Naive thymus-derived CD8-positive, alpha-beta T cell (primary cell): ENCODE measurements at places on chromosomes 4 and X. TPM values are rescaled to one million over a fixed set of nuclear protein-coding genes. Genes with fewer than 3 reads are reported as not detected.

GRCh38 chrX:31521941-31522340 lies 450.1 kb upstream of the FTHL17 start:
- DNase-seq = no peak
- no peaks in the 10 kb centered on the region for H3K36me3 ChIP-seq
- no peaks in the 10 kb centered on the region for H3K27me3 ChIP-seq

Gene CDX4
- not detected for total RNA-seq

DNA sequence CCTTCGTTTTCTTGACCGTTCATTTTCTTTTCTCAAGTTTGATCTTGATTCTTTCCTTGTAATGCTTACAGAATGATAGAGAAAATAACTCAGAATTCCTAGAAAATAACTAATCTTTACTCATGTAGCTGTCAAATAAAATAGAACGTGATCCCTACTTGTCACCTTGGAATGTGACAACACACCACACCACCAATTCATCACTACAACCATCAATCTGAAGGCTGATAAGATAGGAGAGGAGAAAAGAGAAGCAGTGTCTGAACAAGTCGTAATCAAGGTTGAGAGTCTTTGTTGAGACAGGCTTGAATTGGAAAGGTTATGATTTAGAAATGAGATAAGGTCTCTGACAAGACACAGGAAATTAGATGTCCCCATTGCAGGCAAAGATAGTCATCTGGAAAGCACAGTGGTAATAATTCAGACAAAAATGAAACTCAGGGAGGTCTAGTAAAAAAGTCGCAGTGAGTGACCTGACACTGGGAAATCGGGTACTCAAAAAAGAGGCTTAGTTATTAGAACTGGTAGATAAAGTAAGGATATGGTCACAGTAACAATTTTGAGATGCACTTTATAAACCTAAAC lies 456.2 kb downstream of the FAT4 start:
- no peaks in the 10 kb centered on the region for H3K36me3 ChIP-seq
- H3K27me3 ChIP-seq = no peaks in the 10 kb centered on the region
- no peak for DNase-seq

DNA sequence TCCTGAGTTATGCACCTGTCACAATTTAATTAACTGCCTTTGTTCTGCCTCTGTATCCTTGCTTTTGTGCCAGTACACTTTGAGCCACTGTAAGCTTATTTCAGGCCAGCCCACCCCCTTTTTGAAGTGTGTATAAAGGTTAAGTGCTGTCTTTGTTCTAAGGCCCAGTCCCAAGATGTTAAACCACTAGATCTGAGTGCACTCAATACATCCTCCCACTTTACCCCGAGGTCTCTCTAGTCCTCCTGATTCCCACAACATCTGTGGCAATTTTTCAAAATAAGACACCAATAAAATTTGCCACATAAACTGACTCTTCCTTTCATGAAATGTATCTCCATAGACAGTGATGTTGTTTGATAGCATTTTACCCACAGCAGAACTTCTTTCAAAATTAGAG lies 124.1 kb upstream of the SPIN4 start:
- DNase-seq = no peak
- no peaks in the 10 kb centered on the region for H3K27me3 ChIP-seq
- no peaks in the 10 kb centered on the region for H3K4me1 ChIP-seq
- no peak overlapping the region for H3K27ac ChIP-seq

DNA sequence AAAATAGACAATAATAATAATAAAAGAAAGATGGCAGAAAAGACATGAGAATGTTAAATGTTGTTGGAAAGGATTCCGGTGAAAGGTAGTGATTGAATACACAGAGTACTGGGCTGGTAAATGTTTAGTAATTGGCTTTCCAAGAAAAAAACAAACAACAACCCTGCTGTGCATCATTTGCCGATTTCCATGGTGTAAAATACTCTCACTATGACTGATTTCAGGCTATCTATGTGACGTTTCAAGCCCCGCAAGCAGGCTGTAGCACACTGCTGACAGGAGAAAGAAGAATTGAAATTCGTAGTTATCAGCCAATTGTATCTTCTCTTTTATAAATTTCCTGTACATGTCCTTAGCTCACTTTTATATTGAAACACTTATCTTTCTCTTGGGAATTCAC lies 13.6 kb upstream of the SEPTIN6 start:
- no peaks in the 10 kb centered on the region for H3K27me3 ChIP-seq
- no peak overlapping the region for H3K27ac ChIP-seq
- no peaks in the 10 kb centered on the region for H3K4me1 ChIP-seq
- no peak for DNase-seq

Gene DIPK2B
- total RNA-seq = not detected

Gene KLHL34
- 3.8 TPM for total RNA-seq

Gene SPANXA1
- total RNA-seq = not detected

DNA sequence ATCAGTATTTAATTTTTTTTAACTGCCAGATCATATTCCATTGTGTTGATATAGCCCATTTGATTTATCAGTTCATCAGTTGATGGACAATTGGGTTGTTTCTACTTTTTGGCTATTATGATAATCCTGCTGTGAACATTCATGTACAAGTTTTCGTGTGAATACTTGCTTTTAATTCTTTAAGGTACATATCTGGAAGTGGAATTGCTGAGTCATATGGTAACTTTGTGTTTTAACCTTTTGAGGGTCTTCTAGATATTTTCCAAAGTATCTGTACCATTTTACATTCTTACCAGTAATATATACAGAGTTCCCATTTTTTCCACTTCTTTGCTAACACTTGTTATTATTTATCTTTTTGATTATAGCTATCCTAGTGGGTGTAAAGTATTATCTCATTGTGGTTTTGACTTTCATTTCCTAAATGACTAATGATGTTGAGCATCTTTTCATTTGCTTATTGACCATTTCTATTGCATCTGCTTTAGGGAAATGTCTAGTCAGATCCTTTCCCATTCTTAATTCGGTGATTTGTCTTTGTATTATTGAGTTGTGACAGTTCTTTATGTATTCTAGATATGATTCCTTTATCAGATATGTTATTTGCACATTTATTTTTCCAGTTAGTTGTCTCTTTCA lies 75.2 kb upstream of the NUDT6 start:
- H3K4me1 ChIP-seq = peaks cover 5% of the 10 kb centered on the region
- peaks cover 51% of the 10 kb centered on the region for H3K36me3 ChIP-seq
- DNase-seq = no peak
- no peak overlapping the region for H3K4me3 ChIP-seq
- H3K27me3 ChIP-seq = no peaks in the 10 kb centered on the region
- H3K27ac ChIP-seq = no peak overlapping the region

DNA sequence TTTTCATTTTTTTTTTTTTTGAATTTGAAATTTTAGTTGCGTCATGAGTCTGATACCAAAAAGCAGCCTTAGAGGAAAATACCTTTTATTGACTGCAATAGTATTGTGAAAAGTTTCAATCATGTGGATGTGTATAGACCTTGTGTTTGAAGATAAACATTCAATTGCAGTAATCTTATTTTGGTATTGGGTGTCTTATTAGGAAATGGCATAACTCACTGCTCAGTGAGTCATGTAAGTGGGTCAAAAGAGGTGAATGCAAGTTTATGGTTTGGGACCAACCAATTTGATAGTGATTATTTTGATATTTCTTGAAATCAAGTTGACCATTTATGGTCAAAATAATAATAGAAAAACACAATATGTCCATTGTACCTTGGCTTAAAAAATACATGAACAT lies 627.8 kb upstream of the SLIT2 start:
- H3K4me3 ChIP-seq = no peak overlapping the region
- H3K27ac ChIP-seq = no peak overlapping the region
- no peaks in the 10 kb centered on the region for H3K36me3 ChIP-seq
- no peaks in the 10 kb centered on the region for H3K4me1 ChIP-seq
- H3K27me3 ChIP-seq = no peaks in the 10 kb centered on the region

DNA sequence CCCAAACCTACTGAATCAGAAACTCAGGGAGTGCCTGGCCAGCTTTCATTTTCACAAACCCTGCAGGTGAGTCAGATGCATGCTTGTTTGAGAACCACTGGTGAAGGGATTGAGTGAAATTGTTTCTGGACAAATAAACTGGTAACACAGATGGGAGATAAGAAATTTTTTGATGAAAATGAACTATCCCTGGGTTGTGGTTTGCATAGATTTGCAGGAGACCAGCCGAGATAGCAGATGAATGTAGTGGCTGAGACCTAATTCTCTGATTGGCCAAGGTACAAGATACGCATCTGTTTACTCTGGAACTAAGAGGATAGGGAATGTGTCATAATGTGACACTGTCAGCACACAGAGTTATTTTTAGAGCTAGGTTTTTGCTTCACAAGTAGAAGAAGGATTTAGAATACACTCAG lies 117.8 kb upstream of the NOCT start:
- H3K4me1 ChIP-seq = no peaks in the 10 kb centered on the region
- no peaks in the 10 kb centered on the region for H3K36me3 ChIP-seq

DNA sequence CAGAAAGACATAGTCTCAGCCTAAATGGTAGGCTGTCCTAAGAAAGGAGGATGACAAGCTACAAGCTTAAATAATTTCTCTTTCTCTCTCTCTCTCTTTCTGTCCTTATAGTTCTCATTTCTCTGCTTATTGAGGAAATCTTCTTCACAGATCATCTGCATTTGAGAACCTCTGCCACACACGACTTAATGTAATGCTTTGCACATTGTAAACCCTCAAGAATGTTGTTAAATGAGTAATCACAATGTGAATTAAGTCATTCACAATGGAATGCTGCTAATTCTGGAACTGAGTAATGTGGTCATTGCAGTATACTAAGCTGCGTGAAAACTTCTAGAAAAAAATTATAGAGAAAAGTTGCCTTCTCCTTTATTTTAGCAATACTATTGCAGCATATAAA lies 508.9 kb upstream of the FTHL17 start:
- H3K36me3 ChIP-seq = no peaks in the 10 kb centered on the region
- no peak for DNase-seq
- H3K27me3 ChIP-seq = no peaks in the 10 kb centered on the region
- H3K4me1 ChIP-seq = no peaks in the 10 kb centered on the region
- no peak overlapping the region for H3K27ac ChIP-seq

- no peak for DNase-seq
- no peak overlapping the region for H3K27ac ChIP-seq
- H3K36me3 ChIP-seq = no peaks in the 10 kb centered on the region
These were observed 10.5 kb downstream of the VEGFC start for GRCh38 chr4:176782191-176782590.

GRCh38 chr4:165355900-165356300 lies 22.9 kb upstream of the CPE start:
- H3K4me1 ChIP-seq = no peaks in the 10 kb centered on the region
- peaks cover 21% of the 10 kb centered on the region for H3K27me3 ChIP-seq
- H3K4me3 ChIP-seq = no peak overlapping the region

GRCh38 chrX:122863067-122863466 lies 321.0 kb upstream of the GRIA3 start:
- H3K36me3 ChIP-seq = no peaks in the 10 kb centered on the region
- no peak for DNase-seq
- no peak overlapping the region for H3K27ac ChIP-seq
- no peaks in the 10 kb centered on the region for H3K4me1 ChIP-seq

DNA sequence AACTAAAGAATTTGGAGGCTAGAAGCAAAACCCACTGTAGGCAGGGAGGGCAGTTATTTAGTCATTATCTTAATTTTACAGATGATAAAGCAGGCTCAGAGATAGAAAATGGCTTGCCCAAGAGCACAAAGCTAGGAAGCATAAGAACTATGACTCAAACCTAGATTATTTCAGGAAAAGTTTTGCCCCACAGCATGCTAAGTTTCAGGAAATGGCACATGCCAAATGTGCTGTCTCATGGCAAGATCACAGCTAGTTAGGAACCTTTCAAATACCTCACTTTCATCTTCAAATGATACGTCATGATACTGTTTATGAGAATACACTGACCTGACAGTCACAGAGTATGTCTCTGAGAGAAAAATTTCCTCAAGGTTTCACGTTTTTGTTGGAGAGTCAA lies 78.5 kb upstream of the SPANXC start:
- no peaks in the 10 kb centered on the region for H3K27me3 ChIP-seq
- H3K4me3 ChIP-seq = no peak overlapping the region
- H3K4me1 ChIP-seq = no peaks in the 10 kb centered on the region
- no peaks in the 10 kb centered on the region for H3K36me3 ChIP-seq
- DNase-seq = no peak

DNA sequence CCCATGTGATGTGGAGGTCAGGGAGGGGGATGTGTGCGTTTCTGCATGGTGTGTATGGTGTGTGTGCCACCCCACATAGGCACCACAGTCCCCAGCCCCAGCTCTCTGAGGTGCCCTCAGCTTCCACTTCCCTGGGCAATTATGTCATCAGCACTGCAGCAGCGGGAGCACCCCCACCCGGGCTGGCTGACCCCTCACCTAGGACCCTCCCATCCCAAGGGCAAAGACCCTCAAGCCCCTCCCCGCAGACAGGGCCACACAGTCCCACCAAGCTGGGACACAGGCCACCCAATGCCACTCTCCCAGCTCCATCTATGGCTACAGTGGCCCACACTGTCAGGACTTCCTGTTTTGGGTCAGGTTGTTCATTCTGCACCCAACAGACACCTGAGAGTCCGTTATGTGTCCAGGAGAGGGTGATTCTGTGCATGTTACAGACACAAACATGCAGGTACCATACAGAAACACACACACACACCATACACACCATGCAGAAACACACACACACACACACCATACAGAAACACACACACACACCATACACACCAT lies 75.2 kb downstream of the JAKMIP1 start:
- DNase-seq = no peak
- no peak overlapping the region for H3K27ac ChIP-seq
- no peaks in the 10 kb centered on the region for H3K4me1 ChIP-seq
- H3K27me3 ChIP-seq = peaks cover 2% of the 10 kb centered on the region
- no peaks in the 10 kb centered on the region for H3K36me3 ChIP-seq

- peaks cover 64% of the 10 kb centered on the region for H3K4me1 ChIP-seq
- DNase-seq = no peak
- H3K27ac ChIP-seq = peak overlapping the region; percentile 76
- H3K36me3 ChIP-seq = peaks cover 10% of the 10 kb centered on the region
- peak overlapping the region; percentile 41 for H3K4me3 ChIP-seq
- no peaks in the 10 kb centered on the region for H3K27me3 ChIP-seq
These were observed 88.0 kb downstream of the IRF2 start for GRCh38 chr4:184386271-184386781.

- peaks cover 22% of the 10 kb centered on the region for H3K36me3 ChIP-seq
- peaks cover 72% of the 10 kb centered on the region for H3K4me1 ChIP-seq
- H3K4me3 ChIP-seq = peak overlapping the region; percentile 33
- peak overlapping the region; percentile 69 for H3K27ac ChIP-seq
- DNase-seq = no peak
These were observed 21.9 kb downstream of the CNOT6L start for GRCh38 chr4:77797239-77797638.

DNA sequence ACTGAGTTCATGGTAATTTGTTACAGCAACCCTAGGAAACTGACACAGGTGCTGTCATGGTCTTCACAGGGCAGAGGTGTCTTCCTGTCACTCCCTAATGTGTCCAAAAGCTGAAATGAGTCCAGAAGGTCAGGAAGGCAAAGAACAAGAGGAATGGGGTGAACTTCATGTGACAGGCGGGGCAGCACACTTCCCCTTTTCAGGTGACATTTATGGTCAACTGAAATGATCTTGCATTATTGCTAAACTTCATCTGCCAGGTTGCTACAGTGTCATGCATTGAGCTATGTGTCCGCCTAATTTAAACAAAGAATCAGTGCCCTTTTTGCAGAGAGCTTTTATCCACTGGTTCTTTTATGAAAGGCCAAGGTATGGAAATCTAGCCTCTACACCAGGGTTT lies 15.9 kb upstream of the CCDC149 start:
- H3K27ac ChIP-seq = no peak overlapping the region
- peaks cover 19% of the 10 kb centered on the region for H3K27me3 ChIP-seq
- no peaks in the 10 kb centered on the region for H3K4me1 ChIP-seq
- no peaks in the 10 kb centered on the region for H3K36me3 ChIP-seq
